ENCODE measurements at places on chromosomes 3 and 15. TPM values are rescaled to one million over a fixed set of nuclear protein-coding genes. Genes with fewer than 3 reads are reported as not detected.

GRCh38 chr15:71957026-71957425 lies 146.7 kb downstream of the NR2E3 start:
- DNase-seq: no peak

DNA sequence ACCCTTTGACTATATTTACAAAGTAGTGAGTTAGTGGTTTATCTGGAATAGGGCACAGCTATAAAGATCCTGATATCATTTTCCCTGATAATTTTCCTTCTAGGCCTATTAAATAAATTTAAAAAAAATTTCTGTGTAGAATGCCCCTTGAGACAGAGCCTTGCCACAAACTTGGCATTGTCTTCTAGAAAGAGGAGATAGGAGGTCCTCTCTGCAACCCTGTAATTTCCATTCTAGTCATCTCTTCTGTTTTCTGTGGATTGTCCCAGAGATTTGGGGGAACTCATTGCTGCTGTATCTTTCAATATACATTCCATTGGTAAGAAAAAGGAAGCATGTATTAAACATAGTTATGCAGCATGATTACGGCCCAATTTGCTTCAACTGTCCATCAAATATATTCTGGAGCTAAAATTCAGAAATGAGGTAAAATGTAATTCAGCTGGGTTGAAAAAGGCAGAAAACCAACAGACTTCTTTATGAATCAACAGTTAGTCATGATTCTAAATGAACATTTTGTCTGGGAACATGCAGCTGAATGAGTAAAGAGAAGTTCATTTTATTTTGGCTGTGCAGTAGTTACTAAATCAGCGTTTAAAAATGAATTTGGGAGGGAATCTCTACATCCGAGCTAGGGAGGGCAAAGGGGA lies 401.1 kb downstream of the NAALADL2 start:
- DNase-seq: no peak

DNA sequence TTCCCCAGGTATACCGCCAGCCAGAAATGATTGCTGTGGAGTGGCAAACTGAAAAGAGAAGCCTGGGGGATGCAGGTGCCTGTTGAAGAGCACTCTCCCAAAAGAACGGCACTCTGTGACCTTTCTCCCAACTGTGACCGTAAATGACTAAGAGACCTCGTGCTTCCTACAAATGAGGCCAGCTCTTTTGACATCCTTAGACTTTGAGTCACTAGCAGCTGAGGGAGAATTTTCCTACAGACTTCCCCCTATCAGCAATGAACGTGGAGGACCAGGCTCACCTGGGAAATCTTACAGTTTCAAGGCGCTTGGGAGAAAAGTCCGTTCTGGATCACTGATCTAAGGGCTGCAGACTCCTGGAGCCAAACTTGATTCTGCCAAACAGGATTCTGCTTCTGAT lies 8.6 kb downstream of the AQP9 start:
- DNase-seq: peak; percentile 9

- DNase-seq: no peak
Observed at GRCh38 chr3:156150434-156151066, 30.2 kb downstream of the KCNAB1 start.

Gene COL6A5
- 0.54 TPM for total RNA-seq

Gene DNAH12
- under 0.01 TPM for total RNA-seq

GRCh38 chr3:160797356-160797755 lies 41.3 kb downstream of the PPM1L start:
- DNase-seq: no peak

Gene HYAL2
- 39.9 TPM for total RNA-seq

Gene ECE2
- total RNA-seq: not detected

DNA sequence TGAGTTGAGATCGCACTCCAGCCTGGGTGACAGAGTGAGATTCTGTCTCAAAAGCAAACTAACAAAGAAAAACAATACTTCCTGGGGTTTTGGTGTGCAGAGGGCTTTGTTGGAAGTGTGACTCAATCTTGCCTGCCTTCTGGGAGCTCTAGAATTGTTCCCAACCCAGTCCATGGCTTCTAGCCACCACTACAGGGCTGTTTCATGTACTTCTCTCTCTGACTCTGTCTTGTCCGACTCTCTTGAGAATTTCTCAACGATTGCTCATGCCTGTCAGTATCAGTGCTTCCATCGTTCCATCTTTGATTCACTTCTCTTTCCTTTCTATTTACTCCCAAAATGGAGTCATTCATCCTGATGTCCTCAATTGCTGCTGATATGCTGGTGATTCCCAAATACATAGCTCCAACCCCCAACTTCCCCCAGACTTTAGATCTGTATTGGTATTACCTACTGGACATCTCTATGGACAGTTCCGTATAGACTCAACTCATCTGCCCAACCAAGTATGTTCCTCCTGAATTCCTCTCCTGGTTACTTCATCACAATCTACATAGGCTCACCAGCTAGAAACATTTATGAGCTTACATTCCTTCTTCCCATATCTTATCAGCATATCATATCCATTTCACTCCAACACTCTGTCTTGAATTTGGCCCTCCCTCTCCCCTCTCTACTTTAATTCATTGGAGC lies 1.8 kb upstream of the AP2M1 start:
- DNase-seq: no peak

GRCh38 chr3:32403663-32404062 lies 12.0 kb downstream of the CMTM7 start:
- no peak for DNase-seq

GRCh38 chr15:93862791-93863190 lies 368.6 kb upstream of the MCTP2 start:
- DNase-seq: peak; percentile 83

Gene SLC25A26
- total RNA-seq: 22.1 TPM

GRCh38 chr15:100335335-100335999 lies 6.3 kb downstream of the ADAMTS17 start:
- no peak for DNase-seq

GRCh38 chr3:71492974-71493771 lies 90.4 kb downstream of the FOXP1 start:
- no peak for DNase-seq

Gene SLC22A13
- total RNA-seq: 0.27 TPM

- no peak for DNase-seq
Observed at GRCh38 chr15:47293466-47294162, 423.7 kb upstream of the SEMA6D start.

Gene BCL2A1
- 9.7 TPM for total RNA-seq

Gene GOLGA6B
- total RNA-seq: not detected

Gene XCR1
- not detected for total RNA-seq

Gene NRG4
- total RNA-seq: 0.54 TPM

GRCh38 chr3:120177151-120177550 lies 82.9 kb upstream of the GSK3B start:
- DNase-seq: no peak

GRCh38 chr3:71309342-71309741 lies 274.2 kb downstream of the FOXP1 start:
- DNase-seq: no peak

- no peak for DNase-seq
Observed at GRCh38 chr15:57506422-57506821, 85.3 kb upstream of the MYZAP start.

GRCh38 chr3:72021531-72021930 lies 236.6 kb upstream of the PROK2 start:
- no peak for DNase-seq

GRCh38 chr3:125245521-125245920 lies 33.0 kb upstream of the SLC12A8 start:
- no peak for DNase-seq

- no peak for DNase-seq
Observed at GRCh38 chr3:14627815-14628214, 23.7 kb upstream of the CCDC174 start.

DNA sequence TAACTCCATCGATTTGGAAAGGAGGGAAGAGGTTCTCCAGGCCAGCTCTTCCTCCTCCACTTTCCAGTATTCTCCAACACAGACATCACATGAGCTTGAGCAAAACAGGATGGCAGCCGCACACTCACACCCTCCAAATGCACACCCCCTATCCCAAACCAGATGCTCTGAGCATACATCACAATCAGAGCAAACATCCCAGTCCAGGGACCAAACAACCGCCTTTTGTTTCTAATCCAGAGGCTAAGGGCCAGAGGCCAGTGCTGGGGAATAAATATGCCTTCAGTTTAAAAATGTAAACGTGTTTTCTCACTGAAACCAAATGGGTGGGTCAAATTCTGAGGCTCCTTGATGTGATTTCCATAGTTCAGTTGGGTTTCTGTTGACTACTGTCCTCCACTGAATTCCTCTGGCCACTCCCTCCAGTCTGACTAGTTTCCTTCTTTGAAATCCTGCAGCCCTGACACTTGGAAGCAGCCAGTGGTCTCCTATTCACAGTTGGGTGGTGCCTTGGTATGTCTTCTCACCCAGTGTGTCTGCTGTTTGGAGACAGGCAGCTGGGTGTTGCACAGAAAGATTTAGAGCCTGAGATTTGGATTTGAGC lies 19.2 kb upstream of the MFGE8 start:
- no peak for DNase-seq

- no peak for DNase-seq
Observed at GRCh38 chr15:39127151-39127790, 453.6 kb upstream of the THBS1 start.

DNA sequence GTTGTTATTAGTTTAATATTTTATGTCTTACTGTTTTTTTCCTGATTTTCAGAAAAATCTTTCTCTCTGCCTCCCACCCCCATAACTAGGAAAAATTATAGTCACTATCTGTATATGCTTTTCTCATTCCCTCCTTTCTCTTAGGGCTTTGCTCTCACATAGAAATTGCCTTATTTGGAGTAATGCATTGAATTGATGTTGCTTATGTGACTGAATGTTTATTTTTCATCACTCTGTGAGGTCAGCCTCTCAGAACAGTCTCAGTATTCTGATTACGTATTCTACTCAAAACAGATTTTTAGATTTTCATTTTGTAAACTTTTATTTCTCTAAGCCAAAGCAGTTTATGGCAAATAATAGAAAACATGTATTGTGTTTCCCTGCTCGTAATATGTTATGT lies 121.0 kb downstream of the SLMAP start:
- DNase-seq: no peak

GRCh38 chr15:75022783-75023180 lies 608 bp upstream of the PPCDC start:
- DNase-seq: no peak

- no peak for DNase-seq
Observed at GRCh38 chr3:14537590-14538450, 2.3 kb downstream of the GRIP2 start.

Data from hematopoietic multipotent progenitor cell (in vitro differentiated cells).